ENCODE measurements at places on chromosomes 6 and 20.
A peak's percentile ranks its signal among the peaks of the same experiment; 100 is the strongest.

DNA sequence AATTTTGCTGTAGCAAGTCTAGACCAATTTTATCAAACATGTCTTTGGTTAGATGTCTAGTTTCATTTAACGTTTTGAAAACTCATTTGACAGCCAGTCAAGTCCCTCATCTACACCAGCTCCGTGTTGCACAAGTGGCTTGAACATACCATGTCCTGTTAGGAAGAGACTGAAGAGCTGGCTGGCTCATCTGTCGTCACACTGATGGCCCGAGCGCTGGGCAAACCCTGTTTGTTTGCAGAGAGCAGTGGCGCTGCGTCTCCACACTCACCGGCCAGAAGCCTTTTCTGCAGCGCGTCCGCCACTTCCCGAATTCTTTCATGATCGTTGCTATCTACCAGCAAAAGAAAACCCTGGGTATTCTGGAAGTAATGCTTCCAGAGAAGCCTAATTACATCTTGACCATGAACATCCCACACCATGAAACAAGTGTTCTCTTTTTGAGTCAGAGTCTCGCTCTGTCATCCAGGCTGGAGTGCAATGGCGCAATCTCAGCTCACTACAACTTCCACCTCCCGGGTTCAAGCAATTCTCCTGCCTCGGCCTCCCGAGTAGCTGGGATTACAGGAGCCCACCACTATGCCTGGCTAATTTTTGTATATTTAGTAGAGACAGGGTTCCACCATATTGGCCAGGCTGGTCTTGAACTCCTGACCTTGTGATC is 10.7 kb upstream of the TCFL5 start:
- H3K36me3 ChIP-seq: no peaks in the 10 kb centered on the region
- DNase-seq: no peak
- H3K4me3 ChIP-seq: no peak overlapping the region
- H3K27ac ChIP-seq: peak overlapping the region; percentile 38
- H3K27me3 ChIP-seq: no peaks in the 10 kb centered on the region
- peaks cover 9% of the 10 kb centered on the region for H3K4me1 ChIP-seq

- no peaks in the 10 kb centered on the region for H3K4me1 ChIP-seq
- no peak overlapping the region for H3K27ac ChIP-seq
- no peak overlapping the region for H3K4me3 ChIP-seq
- H3K27me3 ChIP-seq: 0 out of 2 replicates have a peak, but pooled peaks cover 1% of the 10 kb centered on the region
- DNase-seq: peak; percentile 64
Measured at GRCh38 chr20:5448449-5449118, 131.8 kb upstream of the PROKR2 start.

DNA sequence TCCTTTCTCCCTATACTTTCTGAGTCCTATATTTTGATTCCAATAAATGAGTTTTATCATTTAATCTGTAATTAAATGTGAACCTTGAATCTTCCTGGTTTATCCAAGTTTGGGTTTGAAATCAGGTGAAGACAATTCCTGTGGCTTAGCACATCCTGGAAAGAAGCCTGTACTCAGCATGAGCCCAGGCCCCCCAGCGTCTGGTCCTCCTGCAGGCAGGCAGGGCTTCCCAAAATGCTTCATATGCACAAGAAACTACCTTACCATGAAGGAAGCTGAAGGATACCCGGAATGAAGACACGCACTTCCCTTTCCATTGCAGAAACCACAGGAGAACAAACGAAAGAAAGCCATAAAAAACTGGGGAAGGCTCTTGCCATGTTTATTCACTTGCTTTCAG is 157.4 kb upstream of the PDE10A start:
- no peak overlapping the region for H3K27ac ChIP-seq
- H3K4me3 ChIP-seq: no peak overlapping the region

DNA sequence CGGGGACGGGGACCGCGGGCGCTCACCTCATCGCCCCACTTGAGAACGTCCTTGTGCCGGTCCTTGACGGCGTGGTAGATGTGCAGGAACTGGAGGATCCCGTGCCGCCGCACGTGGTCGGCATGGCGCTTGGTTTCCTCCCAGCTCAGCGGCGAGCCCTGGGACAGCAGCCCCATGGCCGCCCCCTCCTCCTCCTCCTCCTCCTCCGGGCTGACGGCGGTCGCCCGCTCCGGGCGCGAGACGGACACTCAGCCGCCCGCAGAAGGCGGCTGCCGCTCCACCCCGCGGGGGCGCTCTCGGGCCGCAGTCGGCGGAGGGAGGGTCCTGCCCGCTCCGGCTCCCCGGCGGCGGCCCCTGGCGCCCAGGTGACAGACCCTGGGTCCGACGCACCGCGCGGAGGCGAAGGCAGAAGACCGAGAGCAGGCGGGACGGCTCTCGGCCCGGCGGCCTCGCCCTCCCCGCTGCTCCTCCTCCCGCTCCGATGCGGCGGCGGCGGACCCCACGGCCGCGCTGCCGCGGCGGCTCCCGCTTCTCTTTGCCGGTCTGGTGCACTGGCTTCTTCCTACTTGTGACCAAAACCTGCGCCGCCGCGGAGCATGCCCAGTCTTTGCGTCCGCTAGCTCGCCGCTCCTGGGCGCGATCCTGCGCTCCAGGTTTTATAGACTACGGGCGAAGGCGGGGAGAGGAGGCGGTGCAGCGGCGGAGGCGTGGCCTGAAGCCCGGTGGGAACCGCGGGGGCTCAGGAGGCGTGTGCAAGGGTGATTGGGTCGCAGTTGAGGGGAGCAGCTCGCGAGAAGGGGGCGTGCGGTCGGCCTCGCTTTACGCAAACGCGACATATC is at the start of gene GCLC:
Gene GCLC, minus strand, starts transcription at position 632 of the 839 bp plus-strand sequence. Its CDS starts 456 bp downstream, at position 176.
- no peaks in the 10 kb centered on the region for H3K27me3 ChIP-seq
- peak; percentile 94 for DNase-seq
- H3K36me3 ChIP-seq: no peaks in the 10 kb centered on the region

- no peaks in the 10 kb centered on the region for H3K4me1 ChIP-seq
- no peak for DNase-seq
Measured at GRCh38 chr6:107030151-107030550, 2.2 kb downstream of the MTRES1 start.
